ENCODE measurements at places on chromosomes 2 and 18.

DNA sequence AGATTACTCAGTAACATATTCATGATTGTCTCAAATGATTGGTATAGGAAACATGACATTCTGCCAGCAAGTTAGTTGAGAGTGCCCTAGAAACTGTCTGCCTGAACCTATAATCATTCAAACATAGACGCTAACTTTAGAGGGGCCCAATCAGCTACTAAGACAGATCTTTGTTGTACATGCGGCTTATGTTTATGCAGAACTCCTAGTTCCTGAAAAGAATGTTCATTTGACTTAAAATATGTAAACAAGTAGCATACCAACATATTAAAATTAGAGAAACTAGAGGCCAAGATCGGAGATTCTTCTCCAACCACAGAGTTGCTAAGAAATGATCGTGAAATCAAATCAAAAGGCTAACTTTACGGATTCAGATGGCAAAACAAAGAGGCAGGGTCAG, 4.2 kb upstream of the METAP1D start:
- DNase-seq, result no peak

DNA sequence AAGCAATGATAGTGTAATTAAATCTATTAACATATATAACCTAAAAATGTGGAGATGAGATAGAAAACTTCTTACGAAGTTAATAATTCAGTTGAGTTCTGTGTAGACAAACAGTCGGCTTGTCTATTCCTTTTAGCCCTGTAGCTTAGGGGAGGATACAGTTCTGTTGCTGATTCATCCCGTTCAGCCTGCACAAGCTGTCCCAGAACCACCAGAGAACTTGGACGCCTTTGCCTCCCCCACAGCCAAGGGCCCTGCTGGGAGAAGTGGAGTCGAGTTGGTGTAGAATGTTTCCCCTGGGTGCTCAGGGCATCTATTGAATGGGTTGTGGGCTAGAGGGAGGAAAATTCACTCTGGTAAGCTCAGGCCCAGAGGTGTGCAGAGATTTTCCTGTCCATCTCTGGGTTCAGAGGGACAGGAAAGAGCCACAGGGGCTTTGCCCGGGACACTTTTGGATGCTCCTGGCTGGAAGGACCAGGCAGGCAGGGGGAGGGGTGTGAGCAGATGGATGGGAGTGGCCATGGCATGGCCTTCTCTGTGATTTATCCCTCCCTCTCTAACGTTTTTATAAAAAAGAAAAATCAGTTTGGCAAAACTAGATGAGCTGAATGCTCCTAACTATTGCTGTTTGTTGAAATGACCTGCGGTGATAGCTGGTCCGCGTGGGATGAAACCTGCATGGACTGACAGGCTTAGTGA, 42.8 kb upstream of the GALR1 start:
- no peak for DNase-seq

GRCh38 chr2:30433541-30434299, 13.3 kb upstream of the LCLAT1 start:
- no peak for DNase-seq

DNA sequence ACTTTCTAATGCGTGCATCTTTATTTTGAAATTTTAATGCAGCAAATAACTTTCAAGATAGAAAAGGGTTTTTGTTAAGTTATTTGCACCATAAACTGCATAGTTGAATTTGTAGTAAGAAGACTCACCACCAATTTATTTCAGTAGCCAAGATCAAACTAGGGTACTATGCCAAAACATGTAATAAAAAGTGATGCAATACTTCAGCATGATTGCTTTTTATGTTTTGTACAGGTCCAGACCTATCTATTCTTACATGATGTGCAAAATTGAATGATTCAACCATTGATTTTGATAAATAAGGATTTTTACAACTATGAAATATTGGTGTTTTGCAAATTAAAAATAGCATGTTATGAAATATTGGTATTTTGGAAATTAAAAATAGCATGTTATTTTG, 26.7 kb downstream of the AGPS start:
- DNase-seq, result no peak

GRCh38 chr2:230318190-230319121, 8.5 kb upstream of the SP140L start:
- DNase-seq, result peak; percentile 22

GRCh38 chr2:183242937-183243336, 118.7 kb downstream of the NUP35 start:
- no peak for DNase-seq

DNA sequence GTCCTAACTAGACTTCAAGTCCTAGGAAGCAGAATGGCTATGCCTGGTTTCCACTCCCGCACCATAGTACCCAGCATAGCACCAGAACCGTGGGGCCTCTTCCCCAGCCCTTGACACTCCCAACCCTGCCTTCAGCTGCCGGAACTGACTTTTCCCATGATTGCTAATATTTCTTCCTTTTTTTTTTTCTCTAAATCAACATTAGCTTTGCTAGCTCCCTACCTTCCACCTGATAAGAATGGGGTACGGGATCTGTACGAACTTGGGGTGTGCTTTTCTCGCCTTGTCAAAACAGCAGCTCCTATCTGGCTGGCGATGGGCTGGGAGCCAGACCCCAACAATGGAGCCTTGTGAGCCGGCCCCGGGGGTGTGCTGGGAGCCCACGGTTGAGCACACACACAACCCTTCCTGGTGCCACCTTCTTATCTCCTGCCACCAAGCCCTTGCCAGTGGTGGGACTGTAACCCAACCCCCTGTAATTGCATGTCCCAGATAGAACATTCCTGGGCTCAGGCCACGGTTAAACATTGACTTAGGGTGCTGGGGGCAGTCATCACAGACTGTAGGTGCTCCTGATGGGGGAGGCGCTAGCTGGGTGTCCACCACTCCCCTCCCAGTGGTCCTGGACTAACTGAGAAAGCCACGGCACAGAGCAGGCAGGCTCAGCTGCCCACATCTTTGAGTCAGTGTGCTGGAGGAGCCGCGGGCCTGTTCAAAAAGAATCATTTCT, 213.0 kb upstream of the HAAO start:
- no peak for DNase-seq

DNA sequence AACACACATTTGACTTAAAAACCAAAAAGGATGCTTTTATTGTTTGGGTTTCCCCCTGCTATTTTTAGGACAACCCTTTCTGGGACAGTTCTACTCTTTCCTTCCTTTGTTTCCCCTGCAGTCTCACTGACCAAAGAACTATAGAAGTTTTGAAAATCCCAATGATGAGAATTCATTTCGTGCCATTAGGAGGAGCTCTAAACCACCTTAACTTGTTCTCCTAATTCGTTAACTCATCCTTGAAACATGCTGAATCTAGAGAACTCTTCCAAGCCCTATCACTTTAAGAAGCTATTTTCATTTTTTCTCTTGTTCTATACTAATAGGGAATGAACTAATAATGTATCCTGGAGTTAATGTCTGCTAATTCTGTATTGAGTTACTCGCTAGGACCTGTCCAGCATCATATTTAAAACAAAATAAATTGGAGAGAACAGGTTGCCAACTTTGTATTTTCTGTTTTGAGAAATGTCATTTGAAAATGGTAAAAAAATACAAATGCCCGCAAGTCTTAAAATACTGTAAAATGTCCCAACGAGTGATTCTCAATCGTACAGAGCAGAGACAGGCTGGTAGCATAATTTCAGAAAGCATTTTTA, 62.9 kb downstream of the AFTPH start:
- DNase-seq, result peak; percentile 31

DNA sequence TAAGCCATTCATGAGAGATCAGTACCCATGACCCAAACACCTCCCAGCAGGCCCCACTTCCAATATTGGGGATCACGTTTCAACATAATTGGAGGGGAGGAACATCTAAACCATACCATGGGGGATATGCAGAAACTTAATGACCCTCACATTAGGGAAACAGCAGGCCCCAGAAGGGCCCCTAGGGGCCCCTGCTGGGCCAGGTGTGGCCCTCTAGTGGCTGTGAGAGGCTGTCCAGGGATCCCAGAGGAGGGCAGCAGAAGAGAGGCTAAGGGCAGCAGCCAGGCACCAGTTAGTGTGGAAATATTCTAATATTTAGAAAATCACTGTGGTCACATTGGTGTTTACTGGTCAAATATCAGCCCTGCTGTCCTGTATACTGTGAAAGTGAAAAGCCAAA, 49.3 kb upstream of the ANKRD44 start:
- no peak for DNase-seq

- peak; percentile 38 for DNase-seq
Observed at GRCh38 chr2:228140934-228141528, 40.5 kb downstream of the SPHKAP start.

DNA sequence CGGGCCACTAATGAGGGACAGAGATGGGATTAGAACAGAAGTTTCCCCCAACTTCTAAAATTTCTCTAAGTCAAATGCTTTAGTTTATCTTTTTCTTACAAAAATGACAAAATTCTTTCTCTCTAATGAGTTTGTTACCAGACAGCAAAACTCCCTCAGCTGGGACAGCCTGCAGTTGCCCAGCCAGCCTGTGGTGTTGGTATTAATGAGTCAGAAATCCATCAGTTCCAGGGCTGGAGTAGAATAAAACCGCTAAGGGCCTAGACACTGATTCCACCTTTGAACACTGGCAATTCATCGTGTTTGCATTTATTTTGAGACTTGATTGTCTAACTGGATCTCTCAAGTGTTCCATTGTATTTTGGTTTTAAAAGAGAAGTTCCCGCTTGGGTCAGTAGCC, 38.3 kb upstream of the SMAD2 start:
- DNase-seq, result no peak

DNA sequence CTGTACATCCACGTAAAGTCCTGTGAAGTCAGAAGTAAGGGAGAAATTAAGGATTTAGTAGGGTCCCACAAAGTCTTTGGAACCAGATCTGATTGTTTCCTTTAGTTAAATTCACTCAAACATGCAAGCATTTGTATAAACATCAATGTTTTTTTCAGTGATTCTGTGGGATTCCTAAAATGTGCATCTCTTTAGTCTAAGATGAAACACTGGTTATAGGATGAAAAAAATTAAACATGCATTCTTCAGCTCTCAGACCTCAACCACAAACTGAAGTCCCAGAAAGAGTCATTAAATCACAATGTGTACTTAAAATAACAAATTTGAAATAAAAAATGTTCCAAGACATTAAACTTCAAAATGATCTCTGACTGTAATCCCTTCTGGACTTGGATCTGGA, 76.5 kb upstream of the APCDD1 start:
- DNase-seq, result no peak

DNA sequence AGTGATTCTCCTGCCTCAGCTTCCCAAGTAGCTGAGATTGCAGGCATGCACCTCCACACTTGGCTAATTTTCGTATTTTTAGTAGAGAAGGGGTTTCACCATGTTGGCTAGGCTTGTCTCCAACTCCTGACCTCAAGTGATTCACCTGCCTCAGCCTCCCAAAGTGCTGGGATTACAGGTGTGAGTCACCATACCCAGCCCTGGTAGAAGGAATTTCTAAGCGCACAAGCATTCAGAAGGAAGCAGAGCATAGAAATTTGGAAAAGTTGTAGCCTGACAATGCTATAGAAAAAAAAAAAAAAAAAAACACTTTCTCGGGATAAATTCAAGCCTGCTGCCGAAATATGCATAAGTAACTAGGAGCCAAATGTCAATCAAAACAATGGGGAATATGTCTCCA, 249.4 kb downstream of the GRB14 start:
- no peak for DNase-seq

DNA sequence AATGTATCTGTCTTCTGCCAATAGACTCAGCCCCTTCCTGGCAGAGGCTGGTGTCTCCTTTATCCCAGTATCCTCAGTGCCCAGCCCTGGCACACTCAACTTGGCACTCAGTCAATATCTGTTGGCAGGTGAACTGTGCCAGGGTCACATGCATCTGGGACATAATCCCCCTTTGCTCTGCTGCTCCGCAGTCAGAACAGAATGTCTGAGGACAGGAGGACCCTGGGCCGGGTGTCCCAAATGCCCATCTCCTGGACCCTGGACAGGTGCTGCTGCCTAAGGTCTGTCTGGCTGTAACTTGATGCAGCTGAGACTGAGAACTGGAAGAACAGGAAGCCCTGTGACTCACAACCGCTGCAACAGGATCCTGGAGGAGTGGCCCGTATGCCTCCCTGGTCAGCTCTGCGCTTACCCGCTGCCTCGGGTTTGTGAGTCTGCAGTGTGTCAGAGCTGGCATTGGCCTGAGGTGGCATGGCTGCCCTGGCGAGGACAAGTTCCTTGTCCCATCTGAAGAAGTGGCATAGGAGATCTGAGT, 11.4 kb downstream of the HK2 start:
- peak; percentile 42 for DNase-seq

DNA sequence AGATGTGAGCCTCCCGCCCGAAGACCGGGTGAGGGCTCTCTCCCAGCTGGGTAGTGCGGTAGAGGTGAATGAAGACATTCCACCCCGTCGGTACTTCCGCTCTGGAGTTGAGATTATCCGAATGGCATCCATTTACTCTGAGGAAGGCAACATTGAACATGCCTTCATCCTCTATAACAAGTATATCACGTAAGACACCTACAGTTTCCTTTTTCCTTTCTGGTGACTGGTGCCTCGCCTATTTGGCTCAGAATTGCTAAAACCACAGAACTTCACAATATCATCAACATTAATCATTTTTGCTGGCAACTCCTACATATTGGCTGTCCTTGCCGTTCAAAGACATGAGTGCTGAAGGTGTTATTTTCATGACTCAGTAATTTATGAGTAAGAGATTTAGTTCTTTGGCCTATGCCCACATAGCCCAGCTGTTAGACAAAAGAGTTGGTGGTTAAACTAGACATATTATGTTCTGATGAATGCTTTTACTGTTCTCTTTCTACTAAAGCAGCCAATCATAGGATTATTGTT, 2.2 kb downstream of the STAMBP start:
- peak; percentile 83 for DNase-seq

DNA sequence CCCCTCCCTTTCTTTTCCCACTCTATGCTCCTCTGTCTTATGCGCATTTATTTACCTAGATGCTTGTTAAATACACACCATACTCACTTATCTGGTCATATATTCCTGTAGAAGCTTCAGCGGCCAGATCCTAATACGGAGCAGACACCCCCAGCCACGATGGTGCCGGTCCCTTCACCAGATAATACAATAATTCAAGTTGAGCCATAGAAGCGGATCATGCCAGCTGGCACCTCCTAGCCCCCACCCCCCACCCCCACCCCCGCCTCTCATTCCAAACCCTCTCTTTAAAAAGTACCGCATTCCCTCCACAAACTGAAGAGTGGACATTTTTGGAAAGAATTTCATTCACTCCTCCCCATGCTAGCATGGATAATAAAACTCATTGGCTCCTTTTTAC, 95.2 kb downstream of the BIN1 start:
- no peak for DNase-seq

DNA sequence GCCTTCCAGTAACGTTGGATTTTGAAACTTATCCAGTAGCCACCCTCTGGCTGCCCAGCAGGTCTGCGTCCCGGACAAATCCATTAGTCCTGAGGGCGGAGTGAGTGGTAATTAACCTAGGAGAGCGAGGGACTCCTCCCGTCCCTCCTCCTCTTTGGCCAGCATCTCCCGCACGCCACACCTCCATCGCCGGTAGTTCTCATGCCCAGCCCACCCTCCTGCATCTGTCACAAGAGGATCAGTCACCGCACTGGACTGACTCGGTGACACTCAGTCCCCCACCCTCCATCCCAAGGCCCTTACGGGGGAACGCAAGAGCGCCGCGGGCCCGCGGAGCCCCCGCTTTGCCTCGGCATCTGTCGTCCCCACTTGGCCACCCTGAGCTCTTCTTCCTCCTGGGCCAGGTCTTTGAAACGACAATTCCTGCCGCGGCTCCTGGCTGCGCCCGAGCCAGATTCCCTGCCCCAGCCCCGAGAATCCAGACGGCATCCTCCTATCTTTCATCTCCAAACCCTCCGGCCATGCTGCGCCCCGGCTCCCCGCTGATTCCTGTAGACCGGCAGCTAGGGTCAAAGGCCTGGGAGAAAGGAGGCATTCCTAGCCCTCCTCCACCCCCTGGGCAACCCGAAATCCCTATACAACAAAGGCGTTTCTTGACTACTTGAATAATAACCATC, 77.5 kb downstream of the EIF2AK3 start:
- DNase-seq, result no peak

- no peak for DNase-seq
Observed at GRCh38 chr2:26033270-26033817, 540 bp upstream of the RAB10 start.

All from activated CD4-positive, alpha-beta T cell treated with anti-CD3 and anti-CD28 coated beads, Interleukin-2, amount 50 U/mL, for 16 hours (primary cell).